ENCODE measurements at places on chromosomes 6 and 20.

DNA sequence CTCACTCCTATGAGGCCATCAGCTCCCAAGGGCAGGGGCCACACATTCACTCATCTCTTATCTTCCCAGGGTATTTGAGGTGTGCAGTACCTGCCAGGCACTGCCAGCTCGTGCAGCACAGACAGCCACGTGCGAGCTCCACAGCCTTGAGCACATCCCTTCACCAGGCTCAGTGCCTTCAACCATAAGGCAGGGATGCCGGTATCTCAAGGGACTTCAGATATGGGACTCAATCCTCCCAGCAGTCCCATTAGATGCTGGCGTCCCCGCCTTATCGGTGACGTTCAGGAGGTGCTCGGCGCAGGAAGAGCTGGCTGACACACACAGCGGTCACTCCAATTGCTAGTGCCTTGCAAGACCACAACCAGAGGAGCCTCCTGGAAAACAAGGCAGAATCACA lies 47.0 kb downstream of the EZR start:
- no peak overlapping the region for H3K4me3 ChIP-seq
- peak overlapping the region; percentile 53 for H3K27ac ChIP-seq
- H3K4me1 ChIP-seq, result peaks cover 57% of the 10 kb centered on the region
- peaks cover 30% of the 10 kb centered on the region for H3K36me3 ChIP-seq
- H3K27me3 ChIP-seq, result no peaks in the 10 kb centered on the region

DNA sequence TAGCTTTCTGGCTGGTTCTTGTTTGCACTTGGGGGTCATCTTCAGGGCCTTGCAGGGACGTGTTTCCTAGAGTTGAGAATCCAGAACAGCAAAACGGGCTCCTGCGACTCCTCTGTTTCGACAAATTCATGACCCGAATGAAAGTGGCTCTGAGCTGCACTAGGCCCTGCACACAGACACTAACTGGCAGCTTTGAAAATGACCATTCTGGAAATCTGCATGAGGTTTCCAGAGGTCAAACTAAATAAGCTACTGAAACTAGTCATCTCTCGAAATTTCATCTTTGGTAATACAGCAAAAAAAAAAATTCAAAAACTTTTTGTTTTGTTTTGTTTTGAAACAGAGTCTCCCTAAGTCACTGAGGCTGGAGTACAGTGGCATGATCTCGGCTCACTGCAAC lies 15.5 kb upstream of the BMP7 start:
- H3K27ac ChIP-seq, result no peak overlapping the region
- H3K4me3 ChIP-seq, result no peak overlapping the region
- H3K27me3 ChIP-seq, result peaks cover 59% of the 10 kb centered on the region
- H3K36me3 ChIP-seq, result no peaks in the 10 kb centered on the region

DNA sequence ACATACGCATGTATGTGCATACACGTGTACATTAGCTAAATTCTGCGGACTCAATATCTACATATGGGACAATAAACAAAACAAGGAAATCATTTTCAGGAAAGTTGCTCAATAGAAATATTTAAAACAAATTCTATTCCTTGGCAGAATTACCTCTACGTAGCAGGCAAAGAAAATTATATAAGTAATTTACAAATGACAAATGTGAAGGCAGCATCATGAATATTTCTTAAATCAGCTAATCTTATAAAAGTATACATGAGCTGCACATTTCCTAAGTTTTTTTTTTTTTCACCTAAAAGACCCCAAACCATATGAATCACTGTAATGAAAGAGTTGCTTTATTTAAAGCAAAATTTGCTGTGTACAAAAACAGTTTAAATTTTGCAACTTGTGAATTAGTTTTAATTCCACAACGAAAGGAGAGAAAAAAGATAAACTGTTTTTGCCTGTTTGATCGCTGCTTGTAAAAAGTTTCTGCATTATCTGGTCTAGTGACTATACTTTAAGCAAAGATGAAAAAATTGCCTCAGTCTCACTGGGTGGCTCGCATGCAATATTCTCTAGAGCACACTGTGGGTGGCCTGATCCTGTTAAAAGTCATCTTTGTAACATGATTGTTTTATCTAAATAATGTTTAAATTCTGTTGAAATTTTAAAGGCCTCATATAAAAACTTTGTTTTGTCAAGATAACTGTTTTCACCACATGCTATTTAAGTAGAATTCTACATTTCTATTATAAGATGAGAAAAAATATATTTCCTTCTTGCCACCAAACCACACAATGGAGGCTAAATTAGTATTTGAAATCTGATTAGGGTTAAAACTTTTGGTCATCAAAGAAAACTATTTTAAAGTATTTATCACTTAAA lies 57.1 kb downstream of the HUS1B start:
- H3K4me1 ChIP-seq, result peaks cover 2% of the 10 kb centered on the region
- no peak for DNase-seq
- no peaks in the 10 kb centered on the region for H3K27me3 ChIP-seq
- H3K27ac ChIP-seq, result no peak overlapping the region
- no peak overlapping the region for H3K4me3 ChIP-seq

DNA sequence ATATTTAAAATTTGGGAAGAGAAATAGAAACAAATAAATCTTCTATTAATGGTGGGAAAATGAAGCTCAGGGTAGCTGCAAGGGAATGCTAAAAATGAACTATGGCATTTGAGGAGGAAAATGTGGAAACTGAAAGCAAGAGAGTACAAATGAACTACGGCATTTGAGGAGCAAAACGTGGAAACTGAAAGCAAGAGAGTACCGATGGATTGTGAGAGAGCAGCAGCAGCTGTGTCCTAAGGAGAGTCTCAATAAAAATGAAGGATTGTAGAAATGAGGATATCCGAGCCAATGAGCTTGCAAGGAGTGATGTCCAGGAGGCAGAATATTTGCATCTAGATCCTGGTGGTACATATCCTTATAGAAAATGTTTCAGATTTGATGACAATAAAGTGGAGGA lies 547.1 kb upstream of the ZNF337 start:
- no peak overlapping the region for H3K4me3 ChIP-seq
- DNase-seq, result no peak
- H3K4me1 ChIP-seq, result no peaks in the 10 kb centered on the region
- no peak overlapping the region for H3K27ac ChIP-seq
- H3K36me3 ChIP-seq, result peaks cover 5% of the 10 kb centered on the region
- H3K27me3 ChIP-seq, result no peaks in the 10 kb centered on the region

GRCh38 chr6:163092876-163093275 lies 321.6 kb upstream of the QKI start:
- H3K4me1 ChIP-seq, result no peaks in the 10 kb centered on the region
- H3K27me3 ChIP-seq, result no peaks in the 10 kb centered on the region
- H3K36me3 ChIP-seq, result no peaks in the 10 kb centered on the region
- H3K27ac ChIP-seq, result no peak overlapping the region

All from natural killer cell treated with Interleukin-12 subunit alpha and Interleukin-12 subunit beta and Interleukin-15 and Interleukin-18, amount 100 ng/mL, for 72 hours (primary cell).